ENCODE measurements at places on chromosomes 6 and 20.

DNA sequence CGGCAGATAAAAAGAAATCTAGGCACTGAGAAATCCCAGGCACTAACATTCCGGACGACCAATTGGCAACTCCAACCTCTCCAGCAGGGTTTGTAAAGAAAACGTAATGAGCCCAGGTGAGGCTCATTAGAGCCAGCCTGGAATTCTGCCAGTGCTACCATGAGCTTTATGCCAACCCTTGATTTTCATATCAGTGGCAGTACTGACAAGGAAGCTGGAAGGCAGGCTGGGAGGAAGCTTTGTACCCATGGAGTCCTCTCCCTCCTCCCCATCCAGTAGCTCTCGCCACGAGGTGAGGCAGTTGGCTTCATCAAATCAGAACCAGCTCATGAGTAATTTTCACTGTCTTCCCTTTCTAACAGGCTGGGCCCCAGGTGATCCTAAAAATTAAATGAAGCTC is 250.2 kb downstream of the ZNF217 start:
- DNase-seq: no peak

GRCh38 chr6:52420668-52421358 is 671 bp downstream of the EFHC1 start:
- no peak for DNase-seq

DNA sequence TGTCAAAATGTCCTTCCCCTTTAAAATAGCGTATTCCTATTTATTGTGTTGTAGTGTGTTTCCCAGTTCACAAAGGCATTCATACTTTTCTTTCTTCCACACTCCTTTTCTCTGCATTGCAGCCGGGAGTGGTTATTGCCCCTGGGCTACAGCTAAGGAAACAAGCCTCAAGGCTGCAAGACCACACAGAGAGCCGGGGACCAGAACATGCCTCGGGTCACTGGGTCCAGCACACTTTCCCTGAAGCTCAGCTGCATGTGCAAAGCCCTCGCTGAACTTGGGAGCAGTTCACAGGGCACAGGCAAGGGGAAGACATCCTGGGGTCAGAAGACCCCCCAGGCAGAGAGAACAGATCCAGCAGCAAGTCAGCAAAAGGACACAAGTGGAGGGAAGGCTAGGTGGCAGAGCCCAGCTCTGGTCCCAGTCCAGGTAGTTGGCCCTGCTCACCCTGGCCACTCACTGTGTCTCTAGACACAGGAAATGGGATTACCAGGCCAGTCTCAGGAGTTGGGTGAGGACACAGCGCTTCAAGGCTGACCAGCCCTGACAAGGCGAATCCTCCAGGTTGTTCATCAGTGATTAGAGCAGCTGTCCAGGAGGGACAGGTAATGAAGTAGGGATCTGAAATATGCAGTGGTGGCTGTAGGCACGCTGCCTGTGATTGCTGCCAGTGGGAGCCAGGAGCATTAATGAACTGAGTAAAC is 118.2 kb downstream of the CD83 start:
- no peak for DNase-seq

DNA sequence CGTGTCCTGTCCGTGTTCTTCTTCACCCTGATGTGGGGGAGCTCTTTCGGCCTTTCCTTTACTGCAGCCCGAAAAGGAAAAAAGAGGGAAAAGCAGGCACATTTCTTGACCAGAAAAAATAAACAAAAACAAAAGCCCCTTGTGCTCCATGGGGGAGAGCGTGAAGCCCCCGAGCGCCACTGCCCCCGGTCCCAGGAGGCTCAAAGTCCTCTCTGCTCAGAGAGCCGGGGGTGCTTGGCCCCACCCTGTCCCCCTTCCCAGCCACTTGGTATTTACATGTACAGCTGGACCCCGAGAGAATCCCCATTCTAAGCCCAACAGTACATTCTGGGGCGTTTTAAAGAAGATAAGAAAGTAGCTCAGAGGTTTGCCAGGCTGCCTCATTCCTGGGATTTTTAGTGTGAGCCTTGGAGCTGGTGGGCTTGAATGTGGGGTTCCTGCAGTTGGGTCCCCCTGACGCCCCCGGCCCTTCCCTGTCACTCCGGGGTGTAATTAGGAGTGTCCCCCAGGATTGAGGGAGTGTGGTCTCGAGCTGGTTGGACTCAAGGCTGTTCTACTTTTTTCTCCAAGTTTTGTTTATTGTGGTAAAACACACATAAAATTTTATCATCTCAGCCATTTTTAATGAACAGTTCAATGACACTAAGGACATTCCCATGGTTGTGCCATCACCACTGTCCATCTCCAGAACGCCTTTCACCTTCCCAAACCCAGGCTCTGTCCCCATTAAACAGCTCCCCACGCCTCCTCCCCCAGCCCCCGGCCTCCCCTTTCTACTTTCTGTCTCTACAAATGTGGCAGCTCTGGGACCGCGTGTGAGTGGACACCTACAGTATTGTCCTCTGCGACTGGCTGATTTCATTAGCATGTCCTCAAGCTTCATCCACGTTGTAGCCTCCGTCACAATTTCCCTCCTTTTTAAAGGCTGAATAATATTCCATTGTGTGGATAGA is 55.7 kb upstream of the BHLHE23 start:
- DNase-seq: no peak

GRCh38 chr20:34915131-34915530 is 38.7 kb downstream of the ACSS2 start:
- no peak for DNase-seq

DNA sequence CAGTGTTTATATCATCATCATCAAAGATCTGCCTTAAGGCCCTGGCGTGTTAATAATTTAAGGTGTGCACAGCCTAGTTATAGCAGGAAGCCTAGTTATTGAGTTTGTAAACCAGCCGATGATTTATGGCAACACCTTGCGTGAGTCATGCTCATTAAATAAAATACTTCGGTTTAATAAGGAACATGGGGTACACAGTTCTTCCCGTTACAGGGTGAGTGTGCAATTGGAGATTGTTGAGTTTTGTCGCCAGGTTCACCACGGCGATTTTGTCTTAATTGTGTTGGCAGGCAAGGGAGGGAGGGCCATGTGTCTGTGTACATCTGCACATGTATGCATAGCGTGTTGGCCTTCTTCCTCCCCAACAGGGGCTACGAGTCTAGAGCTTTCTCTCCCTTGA is 104.0 kb downstream of the TFAP2A start:
- DNase-seq: no peak

DNA sequence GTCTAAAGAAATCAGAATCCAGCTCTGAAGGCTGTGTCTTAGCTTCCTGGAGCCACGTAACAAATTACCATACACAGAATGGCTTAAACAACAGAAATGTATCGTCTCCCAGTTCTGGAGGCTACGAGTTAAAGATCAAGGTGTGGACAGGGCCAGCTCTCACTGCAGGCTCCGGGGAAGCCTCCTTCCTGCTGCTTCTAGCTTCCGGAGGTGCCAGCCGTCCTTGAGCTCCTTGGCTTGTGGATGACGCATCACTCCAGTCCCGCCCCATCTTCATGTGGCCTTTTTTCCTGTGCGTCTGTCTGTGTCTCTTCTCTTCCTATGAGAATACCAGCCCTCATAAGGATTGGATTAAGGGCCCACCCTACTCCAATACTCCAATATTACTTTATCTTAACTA is 319.1 kb upstream of the QKI start:
- no peak for DNase-seq

GRCh38 chr6:8086755-8087306 is 15.5 kb downstream of the EEF1E1 start:
- DNase-seq: no peak

DNA sequence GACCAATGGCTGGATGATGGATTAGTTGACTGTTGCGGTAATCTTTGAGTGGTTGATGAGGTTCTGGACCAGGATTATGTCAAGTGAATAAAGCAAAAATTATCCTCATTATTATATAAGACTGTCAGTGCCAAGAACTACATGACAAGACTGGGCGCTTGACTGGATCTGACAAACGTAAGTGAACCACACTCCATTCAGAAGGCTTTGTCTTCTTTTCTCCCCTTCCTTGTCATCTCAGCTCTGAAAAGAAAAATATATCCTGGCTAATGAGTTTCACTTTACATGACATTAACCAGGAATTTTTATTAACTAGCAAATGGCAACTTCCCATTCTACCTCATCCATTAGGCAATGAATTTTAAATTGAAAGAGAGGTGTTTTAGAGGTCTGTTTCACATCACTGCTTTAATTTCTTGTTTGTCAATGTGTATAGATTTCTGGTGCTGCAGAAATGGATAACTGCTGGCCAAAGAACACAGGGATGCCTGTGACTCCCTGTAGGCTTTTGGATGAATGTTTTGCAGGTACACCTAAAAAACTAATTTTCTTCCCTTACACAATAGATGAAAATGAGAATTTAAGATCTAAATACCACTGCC is 150.1 kb downstream of the ELOVL4 start:
- DNase-seq: no peak

- DNase-seq: no peak
These were observed 58.5 kb upstream of the CCDC167 start for GRCh38 chr6:37558168-37558567.

DNA sequence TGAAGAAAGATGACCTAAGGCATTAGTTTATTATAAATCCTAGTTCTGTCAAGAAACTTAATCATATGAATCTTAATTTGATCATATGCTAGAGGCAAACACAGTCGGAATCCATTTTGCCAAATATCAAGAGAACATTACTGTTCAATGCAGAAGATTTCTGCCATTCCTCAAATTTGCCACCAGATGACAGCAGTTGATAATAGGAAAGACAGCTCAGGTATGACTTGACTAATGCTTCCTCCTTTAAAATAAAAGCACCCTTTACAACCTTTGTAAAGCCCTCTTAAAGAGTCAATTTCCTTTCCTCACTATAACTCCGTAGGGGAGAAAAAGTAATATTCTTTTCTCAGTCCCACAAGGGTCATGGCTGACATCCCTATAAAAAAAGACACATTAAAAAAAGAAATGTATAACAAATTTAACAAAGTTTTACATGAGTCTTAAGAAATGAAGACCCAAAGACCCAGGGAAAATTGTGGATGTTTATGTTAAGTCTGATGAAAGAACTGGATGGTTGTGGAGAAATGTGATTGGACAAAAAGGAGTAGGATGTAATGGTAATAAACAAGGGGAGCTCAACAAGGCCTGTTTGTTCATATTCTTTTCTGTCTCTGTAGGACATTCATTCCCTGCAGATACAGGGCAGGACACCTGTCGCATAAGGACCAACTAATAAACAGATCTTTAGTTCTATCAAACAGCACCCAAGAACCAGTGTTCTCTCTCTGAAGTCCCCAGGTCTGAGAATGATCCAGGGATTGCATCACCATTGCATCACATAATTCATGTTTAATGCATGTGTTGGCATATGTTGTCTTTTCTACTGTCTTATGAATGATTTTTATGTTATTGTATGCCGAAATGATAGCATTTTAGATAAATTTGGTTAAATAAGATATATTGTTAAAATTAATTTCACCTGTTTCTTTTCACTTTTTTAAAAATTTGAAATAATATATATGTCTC is 23.0 kb upstream of the IL17A start:
- DNase-seq: peak; percentile 6

DNA sequence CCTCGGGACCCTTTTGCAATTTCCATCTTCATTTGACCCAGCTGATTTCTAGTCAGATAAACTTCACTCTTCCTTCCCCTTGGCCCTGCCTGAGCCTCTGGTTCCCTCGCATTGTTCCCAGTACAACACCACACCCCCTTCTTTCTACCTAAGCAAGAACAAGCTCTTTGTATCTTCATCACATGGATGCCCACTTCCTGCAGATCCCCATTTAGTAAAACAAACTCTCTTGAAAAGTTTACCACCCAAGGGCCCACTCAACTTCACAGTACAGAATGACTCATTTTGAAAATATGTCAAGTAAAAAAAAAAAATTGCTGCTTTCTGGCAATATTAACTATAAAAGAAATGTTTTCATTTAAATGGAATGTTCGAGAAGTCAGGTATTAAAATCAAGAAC is 5.2 kb downstream of the FAXC start:
- DNase-seq: no peak

- DNase-seq: no peak
These were observed 61.7 kb downstream of the PLEKHG1 start for GRCh38 chr6:150661216-150662007.

- DNase-seq: no peak
These were observed 725.5 kb downstream of the TBC1D32 start for GRCh38 chr6:120608826-120609225.

- no peak for DNase-seq
These were observed 192.8 kb downstream of the COL19A1 start for GRCh38 chr6:70059039-70059719.

GRCh38 chr6:41446132-41446531 is 100.0 kb upstream of the FOXP4 start:
- DNase-seq: no peak

GRCh38 chr20:5156675-5157448 is 30.1 kb downstream of the CDS2 start:
- no peak for DNase-seq

DNA sequence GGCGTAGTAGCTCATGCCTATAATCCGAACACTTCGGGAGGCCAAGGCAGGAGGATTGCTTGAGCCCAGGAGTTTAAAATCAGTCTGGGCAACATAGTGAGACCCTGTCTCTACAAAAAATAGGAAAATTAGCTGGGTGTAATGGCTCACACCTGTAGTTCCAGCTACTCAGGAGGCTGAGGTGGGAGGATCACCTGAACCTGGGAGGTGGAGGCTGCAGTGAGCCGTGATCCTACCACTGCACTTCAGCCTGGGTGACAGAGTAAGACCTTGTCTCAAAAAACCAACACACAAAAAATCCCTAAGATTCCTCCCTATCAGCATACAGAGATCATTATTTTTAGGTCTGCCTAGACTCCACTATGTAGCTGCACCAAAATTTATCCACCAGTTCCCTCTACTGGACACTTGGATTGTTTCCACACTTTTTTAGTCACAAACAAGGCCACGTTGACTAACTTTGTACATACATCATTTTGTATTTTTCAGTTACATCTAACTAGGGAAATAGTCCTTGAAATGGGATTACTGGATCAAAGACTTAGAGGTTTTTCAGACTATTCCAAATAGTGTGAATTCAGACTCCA is 3.6 kb upstream of the PHF1 start:
- DNase-seq: no peak

GRCh38 chr6:87027021-87027420 is 67.9 kb downstream of the CGA start:
- no peak for DNase-seq

GRCh38 chr6:32972353-32973143 is 4.2 kb downstream of the BRD2 start:
- DNase-seq: peak; percentile 53

- DNase-seq: no peak
These were observed 71.8 kb upstream of the L3MBTL3 start for GRCh38 chr6:129946439-129947140.

GRCh38 chr6:83117802-83118201 is 50.3 kb downstream of the DOP1A start:
- no peak for DNase-seq

DNA sequence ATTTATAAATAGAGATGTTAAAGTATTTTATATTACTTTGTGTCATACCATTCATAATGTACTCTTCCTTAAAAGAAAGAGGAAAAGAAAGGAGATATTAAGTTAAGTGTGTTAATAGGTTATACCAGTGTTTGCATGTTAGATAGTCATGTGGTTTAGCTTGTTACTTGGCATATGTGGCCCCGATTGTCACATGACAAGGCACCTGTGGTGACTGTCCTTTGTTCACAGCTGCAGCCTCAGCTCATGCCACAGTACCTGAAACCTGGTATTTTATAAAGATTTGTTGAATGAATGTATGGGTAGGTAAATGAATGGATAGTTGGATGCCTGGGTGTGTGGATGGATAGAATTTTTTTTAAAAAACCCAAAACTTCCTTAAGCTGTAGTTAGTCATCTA is 306.1 kb upstream of the FLRT3 start:
- no peak for DNase-seq
